ENCODE measurements at places on chromosomes 4 and X.

DNA sequence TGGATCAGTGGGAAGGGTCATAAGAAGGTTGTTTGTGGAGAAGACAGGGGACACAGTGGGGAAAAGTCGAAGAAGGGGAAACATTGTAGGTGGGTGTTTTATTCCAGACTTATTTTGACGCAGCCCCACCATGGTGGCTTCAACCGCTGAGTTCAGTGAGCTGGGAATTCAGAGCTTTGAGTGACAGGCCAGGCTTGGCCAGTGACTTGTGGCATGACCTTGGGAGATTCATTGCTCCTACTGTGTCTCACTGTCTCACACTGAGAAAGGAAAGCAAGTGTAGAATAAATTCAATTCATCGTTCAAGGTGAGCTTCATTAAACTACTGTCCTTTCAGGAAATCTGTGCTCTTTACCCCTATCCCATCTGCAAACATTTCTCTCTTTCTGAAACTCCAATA is 47.4 kb upstream of the SOD3 start:
- DNase-seq = no peak

DNA sequence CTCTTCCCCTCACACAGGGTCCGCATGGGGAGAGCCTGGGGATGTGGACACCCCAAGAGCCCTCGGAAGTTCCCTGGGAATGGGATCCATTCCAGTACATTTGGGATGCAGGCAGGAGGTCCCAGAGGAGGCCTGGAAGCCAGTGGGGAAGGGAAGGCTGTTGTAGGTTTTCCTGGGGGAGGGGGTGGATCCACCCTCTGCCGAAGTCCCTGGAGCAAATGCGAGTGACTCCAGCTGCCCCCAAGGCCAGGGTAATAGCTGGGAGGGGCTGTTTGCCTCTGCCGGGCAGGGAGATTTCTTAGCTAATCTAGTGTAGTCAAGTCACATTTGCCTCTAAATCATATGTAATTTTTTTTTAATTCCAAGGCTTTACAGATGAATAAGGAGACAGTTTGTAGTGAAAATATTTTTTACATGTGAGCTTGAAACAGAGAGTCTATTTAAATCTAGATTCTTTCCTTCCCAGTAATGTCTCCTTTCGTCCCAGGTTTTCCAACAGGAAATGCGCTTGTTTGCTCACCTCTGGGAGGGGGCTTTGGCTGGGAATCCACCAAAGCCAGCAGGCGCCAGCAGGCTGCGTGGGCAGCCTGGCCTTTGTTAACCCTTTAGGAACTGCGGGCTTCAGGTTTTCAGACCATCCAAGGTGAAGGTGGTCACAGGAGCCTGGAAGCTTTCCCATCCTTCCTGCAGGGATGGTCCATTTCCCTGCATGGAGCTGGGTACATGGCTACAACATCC is 26.8 kb downstream of the SH3TC1 start:
- no peak for DNase-seq

DNA sequence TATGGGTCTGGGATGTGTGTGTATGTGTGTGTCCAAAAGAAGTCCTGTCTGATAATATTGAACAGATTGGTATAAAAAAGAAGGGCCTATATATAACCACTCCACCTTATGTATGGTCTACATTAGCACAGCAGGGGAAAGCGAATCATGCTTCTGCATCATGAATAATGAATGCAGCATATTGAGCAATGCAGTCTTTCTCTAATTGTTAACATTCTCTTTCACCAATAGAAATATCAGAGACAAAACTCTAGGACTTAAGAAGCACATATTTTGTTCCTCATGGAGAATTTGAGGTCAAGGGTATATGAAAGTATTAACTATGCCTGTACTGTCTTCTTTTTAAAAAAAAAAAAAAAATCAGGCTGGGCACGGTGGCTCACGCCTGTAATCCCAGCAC is 264.3 kb upstream of the NOCT start:
- DNase-seq = no peak

GRCh38 chrX:133523081-133523487 is 107.8 kb upstream of the GPC4 start:
- no peak for DNase-seq

GRCh38 chr4:53120778-53121177 is 245.1 kb downstream of the SCFD2 start:
- DNase-seq = no peak

- no peak for DNase-seq
Measured at GRCh38 chrX:13110433-13111324, 66.3 kb upstream of the FAM9C start.

GRCh38 chr4:113232194-113232593 is 182.7 kb downstream of the ANK2 start:
- DNase-seq = no peak

DNA sequence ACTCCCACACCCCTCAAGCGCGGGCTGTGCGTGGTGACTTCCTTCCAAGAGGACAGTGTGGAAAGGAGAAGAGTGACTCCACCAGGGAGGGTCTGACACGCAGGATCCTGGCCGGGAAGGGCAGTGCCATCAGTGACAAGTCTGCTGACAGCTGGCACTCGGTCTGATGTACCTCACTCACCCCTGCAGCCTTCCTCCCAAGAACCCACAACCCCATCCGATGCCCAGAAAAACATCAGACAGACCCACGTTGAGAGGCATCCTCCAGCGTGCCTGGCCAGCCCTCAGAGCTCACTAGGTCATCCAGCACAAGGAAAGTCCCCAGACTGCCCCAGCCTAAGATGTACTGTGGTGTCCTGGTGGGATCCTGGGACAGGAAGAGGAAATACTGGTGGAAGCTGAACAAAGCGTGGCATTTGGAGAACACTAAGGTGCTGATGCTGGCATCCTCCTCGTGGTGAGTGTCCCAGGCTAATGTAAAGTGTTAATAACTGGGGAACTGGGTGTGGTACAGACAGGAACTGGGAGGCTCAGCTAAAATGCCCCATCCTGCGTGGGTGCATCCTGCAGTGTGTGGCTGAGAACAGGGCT is 200.0 kb upstream of the PSAPL1 start:
- no peak for DNase-seq

- DNase-seq = no peak
Measured at GRCh38 chr4:37665333-37666320, 20.5 kb downstream of the RELL1 start.

DNA sequence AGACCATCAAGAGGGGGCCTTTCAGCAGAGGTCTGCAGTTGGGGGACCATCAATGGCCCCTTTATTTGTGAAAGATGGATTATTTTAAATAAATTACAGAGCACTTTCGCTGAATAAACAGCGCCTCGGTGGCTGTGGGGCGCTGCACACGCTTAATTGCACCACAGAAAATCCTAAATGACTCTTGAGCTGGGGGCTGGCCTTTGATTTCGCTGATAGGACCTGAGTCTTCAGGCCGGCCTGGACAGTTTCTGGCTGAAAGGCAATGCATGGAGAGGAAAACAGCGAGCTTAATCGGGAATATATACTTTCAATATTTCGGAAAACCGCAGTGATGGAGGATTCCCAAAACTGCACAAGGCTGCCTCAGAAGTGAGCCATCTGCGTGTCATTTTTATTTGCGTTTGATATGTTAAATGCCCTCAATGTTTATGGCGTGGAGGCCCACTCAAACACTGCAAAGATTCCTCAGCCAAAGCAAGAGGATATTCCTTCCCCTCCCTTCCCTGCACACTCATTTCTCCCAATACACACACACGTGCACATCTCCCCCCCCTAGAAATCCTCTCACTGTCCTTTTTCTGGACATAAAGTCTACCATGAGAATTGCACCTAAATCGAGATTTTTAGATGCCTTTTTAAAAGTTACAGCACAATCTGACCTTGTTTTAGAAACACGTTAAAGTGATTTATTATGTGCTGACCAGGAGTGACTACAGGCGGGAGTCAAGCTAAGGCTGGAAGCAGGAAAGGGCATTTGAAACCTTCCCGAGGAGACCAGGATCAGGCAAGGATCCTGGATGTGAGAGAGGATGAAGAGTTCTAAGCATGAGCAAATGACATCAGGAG is 340.7 kb downstream of the RAB28 start:
- DNase-seq = no peak

DNA sequence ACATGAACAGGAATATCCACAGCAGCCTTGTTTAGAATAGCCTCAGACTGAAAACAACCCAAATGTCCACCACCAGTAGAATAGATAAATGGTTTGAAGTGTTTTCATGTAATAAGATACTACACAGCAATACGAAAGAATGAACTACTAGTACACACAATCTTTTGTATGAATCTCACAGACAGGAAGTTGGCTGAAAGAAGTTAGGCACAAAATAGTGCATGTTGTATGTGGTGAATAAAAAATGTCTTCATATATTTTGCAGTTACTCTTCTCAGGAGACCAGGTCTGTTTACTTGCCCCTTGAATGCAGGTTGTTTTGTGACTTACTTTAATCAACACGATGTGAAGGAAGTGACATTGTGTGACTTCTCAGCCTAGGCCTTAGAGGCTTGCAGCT is 75.9 kb upstream of the LEF1 start:
- no peak for DNase-seq

- DNase-seq = no peak
Measured at GRCh38 chr4:171553961-171554360, 259.2 kb upstream of the GALNTL6 start.

- DNase-seq = no peak
Measured at GRCh38 chr4:123661080-123661737, 264.6 kb downstream of the SPRY1 start.

DNA sequence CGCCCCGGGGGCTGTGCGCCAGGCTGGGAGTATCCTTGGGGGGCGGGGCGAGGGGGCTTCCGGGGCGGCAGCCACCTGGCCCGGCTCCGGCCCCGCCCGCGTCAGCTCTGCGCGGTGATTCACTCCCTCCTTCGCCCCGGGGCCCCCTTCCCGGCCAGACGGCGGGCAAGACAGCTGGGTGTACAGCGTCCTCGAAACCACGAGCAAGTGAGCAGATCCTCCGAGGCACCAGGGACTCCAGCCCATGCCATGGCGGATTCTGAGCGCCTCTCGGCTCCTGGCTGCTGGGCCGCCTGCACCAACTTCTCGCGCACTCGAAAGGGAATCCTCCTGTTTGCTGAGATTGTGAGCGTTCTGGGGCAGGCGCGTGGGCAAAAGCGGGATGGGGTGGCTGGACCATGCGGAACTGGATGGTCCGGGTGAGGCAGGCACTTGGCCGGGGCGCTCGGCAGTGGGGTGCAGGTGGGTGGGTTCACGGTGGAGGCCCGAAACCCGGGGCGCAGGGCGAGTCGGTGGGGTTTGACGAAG is at the start of gene PLP2:
Gene PLP2 (plus strand): TSS at position 147 of the 528 bp plus-strand sequence. CDS start 103 bp downstream, at position 250.
- DNase-seq = peak; percentile 65

DNA sequence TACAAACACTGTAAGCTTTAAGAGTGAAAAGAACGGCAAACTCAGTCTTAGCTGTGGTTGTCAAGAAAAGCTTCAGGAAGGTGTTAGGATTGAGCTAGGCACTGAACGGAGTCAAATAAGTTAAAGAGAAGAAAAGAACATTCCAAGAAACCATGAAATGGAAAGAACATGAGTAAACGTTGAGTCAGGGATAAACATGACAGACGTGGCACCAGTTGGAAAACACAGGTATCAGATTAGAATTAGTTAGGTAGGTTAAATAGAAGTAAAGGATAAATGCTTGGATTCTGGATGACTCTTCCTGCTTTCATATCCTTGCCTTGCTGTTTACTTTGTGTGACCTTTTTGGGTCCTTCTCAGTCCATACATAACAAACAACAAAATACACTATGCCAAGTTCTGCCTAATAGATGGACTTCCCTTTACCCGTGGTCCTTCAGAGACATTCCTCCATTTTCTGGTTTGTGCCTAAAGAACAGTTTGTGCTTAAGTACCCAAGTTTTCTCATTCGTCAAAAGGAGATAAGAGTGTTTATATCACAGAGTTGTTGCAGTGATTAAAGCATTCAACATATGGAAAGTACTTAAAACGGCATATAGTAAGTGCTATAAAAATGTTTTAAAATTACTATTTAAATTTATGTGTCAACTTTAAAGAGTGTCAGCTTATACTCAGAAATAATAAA is 446.9 kb downstream of the TMA16 start:
- DNase-seq = no peak

GRCh38 chrX:45903781-45904201 is 641.4 kb downstream of the ZNF674 start:
- no peak for DNase-seq

GRCh38 chr4:158056689-158057245 is 116.1 kb downstream of the GASK1B start:
- DNase-seq = no peak

- no peak for DNase-seq
Measured at GRCh38 chr4:7359400-7360062, 75.2 kb downstream of the PSAPL1 start.

- no peak for DNase-seq
Measured at GRCh38 chr4:186752325-186752724, 28.7 kb upstream of the FAT1 start.

GRCh38 chr4:7351014-7351413 is 83.7 kb downstream of the PSAPL1 start:
- DNase-seq = no peak

- DNase-seq = peak; percentile 18
Measured at GRCh38 chr4:88244816-88245579, 39.4 kb downstream of the PPM1K start.

GRCh38 chr4:23373261-23373660 is 516.6 kb downstream of the PPARGC1A start:
- no peak for DNase-seq

- DNase-seq = no peak
Measured at GRCh38 chr4:21447301-21448054, 501.1 kb downstream of the KCNIP4 start.

Data from activated CD8-positive, alpha-beta memory T cell treated with anti-CD3 and anti-CD28 coated beads for 1 hour (primary cell).